ENCODE measurements at places on chromosomes 13 and 19.

- DNase-seq, result peak; percentile 80
These were observed 131.3 kb downstream of the STK24 start for GRCh38 chr13:98445340-98446233.

- peak; percentile 76 for DNase-seq
These were observed 86.1 kb downstream of the EDNRB start for GRCh38 chr13:77832339-77833100.

DNA sequence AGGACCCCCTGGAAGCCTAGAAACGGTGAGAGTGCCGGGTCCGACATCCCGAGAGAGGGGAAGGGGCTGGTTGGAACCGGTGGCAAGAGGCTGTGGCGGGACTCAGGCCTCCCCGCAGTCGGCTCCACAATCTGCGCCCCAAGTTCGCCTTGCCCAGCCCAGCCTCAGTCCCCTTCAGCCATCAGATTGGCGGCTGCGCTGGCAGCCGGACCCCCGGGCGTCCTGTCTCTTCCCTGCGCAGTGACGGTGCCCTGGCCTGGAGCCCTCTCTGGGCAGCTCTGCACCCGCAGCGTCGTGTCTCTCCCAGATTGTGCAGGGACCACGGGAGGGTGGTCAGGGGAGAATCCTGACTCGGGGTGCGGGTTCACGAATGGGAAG, 315 bp downstream of the ZNF492 start:
- DNase-seq, result no peak

DNA sequence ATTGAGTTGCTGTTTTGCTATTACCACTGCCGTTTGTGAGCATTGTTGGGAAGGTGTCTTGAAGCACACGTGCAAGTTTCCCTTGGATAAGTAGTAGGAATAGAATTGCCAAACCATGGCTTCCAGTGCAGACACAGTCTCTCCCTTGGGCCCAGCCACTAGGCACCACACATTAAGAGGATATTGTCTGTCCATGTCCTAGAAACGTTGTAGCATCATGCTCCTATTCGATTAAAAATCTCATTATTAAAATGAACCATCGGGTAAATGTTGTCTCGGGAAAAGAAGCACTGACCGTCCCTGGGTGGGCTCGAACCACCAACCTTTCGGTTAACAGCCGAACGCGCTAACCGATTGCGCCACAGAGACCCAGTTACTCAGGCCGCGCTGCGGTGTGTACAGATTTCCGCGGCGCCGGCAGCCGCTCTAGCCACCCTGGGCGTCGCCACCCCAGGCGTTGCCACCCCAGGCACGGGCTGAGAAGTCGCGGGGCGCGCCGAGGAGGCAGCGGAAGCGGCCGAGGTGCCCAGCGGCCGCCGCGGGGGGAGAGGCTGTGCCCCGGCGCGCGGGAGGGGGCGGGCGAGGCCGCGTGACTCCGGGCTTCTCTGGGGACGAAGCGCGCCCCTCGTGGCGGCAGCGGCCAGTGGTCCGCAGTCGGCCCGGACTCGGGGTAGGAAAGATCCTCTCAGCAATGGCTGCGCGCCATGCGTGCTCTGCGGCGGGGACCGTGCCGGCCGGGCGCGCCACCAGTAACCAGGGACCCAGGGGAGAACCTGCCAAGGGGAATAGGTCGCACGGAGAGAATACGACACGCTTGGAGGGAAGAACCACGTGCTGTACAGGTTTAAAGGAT, 56.2 kb downstream of the USPL1 start:
- DNase-seq, result peak; percentile 94

- DNase-seq, result peak; percentile 15
These were observed 995.9 kb downstream of the UQCRFS1 start for GRCh38 chr19:28217022-28217421.

- DNase-seq, result peak; percentile 78
These were observed 142.5 kb downstream of the DCLK1 start for GRCh38 chr13:35988648-35989081.

- DNase-seq, result no peak
These were observed 198.0 kb downstream of the ZNF536 start for GRCh38 chr19:30570194-30570593.

- DNase-seq, result no peak
These were observed 23.4 kb downstream of the UBAC2 start for GRCh38 chr13:99224021-99224420.

- peak; percentile 1 for DNase-seq
These were observed 463.3 kb downstream of the ITGBL1 start for GRCh38 chr13:101915755-101916107.

GRCh38 chr13:39297664-39298171, 259.5 kb downstream of the NHLRC3 start:
- DNase-seq, result peak; percentile 46

GRCh38 chr13:66560189-66560588, 669.9 kb downstream of the PCDH9 start:
- DNase-seq, result no peak

DNA sequence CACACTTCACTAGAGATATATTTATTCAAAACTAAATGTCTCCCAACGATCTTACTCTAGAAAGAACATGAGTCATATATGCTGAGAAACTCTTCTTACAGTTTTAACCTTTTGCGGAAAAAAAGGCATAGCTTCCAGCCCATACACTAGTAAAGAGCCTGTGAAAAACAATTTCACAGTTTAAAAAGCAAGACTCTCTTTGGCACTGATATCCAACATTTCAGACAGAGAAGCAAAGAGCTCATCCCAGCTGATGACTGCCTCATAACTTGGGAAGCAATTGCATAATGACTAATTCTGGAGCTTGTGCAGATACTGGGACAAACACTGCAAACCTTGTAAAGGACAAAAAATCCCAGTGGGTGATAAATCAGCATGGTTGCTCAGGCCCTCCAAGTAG, 88.0 kb downstream of the ENOX1 start:
- DNase-seq, result peak; percentile 11

DNA sequence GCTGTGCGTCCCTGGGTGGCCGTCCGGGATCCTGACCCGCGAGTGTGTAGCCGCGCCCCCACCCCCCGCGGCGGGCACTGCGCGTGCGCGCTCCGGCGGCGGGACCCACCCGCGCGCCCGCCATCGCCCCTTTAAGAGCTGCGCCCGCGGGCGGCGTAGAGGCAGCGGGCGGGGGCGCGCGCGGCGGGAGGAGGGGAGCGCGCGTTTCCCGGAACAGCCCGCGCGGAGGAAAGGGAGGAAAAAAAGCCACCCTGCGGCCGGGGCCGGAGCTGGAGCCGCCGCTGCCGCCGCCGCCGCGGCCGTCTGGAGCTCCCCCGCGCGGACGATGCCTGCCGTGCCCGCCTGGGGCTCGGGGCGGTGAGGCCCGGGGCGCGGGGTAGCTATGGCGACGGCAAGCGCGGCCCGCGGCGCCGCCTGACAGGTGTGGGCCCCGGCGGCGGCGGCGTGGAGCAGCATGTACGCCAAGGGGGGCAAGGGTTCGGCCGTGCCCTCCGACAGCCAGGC, at the start of gene SSBP4:
TSS of gene SSBP4 (plus strand) at position 204 of the 504 bp plus-strand sequence. CDS start at position 455, 251 bp downstream.
- DNase-seq, result peak; percentile 94

DNA sequence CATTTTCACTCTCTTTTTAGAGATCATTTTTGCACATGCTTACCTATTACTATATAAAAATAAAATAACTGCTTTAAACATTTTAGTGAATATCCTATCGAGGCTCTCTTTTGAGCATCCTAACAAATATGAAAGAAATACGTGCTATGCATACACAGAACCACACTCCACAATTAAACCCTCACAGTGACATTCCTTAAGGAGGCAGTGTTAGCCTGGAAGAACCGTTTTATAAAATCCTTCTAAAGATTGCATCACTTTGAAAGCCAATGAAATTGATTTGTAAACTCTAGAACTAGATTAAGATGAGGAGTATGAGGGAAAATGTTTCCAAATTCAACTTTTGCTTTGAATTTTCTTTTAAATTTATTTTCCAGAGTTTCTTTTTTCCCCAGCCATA, 11.1 kb upstream of the ENOX1 start:
- DNase-seq, result no peak

DNA sequence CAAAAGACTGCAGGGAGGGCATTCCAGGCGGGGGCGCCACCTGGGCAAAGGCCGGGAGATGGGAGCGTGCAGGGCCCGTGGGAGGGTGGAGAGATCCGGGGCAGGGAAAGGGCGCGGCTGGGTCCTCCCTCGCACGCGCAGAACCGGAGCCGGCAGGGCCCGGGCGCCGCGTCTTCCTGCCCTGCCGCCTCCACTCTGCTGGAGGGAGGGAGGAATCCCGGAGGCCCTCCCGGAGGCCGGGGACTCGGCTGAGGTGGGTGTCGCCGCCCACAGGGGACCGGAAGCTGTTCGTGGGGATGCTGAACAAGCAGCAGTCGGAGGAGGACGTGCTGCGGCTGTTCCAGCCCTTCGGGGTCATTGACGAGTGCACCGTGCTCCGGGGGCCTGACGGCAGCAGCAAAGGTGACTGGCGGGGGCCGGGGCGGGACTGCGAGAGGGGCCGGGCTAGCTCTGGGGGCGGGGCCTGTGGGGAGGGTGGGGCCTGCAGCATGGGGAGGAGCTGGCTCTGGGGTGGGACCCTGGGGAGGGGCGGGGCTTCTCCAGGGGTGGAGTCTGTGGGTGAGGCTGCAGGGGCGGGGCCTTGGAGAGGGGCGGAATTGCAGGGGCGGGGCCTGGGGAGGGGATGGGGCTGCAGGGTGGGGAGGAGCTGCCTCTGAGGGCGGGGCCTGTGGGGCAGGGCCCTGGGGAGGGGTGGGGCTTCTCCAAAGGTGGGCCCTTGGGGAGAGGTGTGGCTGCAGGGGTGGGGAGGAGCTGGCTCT, 51.3 kb downstream of the CELF5 start:
- peak; percentile 78 for DNase-seq

DNA sequence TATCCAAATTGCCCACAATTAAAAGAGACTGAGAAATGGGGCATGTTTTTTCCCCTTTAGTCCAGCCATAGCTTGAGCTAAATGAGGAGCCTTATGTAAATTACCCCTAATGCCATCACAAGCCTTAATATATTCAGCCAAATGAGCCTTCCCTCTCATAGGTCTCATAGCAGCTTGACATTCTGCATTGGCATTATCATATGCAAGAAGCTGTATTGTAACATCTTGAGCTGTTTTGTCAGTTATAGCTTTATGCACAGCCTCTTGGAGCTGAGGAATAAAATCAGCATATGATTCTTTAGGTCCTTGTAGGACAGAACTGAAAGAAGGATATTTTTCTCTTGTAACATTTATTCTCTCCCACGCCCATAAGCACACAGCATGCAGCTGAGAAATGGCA, 153.2 kb downstream of the ZNF486 start:
- DNase-seq, result no peak

DNA sequence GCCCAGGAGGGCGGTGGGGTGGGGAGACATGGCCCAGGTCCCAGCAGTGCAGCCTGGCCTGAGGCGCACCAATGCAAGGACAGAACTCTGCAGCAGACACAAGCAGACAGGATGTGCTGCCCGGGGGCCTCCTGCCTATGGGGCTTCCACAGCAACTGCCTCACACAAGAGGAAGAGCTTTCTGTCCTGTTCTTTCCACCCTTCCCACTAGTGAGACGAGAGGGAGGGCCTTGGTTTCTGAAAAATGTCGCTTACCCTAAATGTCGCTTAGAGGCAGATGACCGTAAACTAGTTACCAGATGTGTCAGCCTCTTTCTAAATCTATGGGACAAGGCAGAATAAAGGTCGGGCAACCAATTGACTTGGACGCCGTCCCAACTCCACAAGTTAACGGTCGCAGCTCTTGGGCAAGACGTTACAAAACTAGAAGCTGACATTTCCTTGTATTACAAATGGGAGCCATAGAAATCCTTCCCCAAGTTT, at the start of gene LAIR1:
TSS of gene LAIR1 (minus strand) at position 157 of the 483 bp plus-strand sequence. CDS start at position 30, 127 bp downstream.
- DNase-seq, result no peak

- peak; percentile 82 for DNase-seq
These were observed 595 bp upstream of the GPR183 start for GRCh38 chr13:99307648-99308339.

DNA sequence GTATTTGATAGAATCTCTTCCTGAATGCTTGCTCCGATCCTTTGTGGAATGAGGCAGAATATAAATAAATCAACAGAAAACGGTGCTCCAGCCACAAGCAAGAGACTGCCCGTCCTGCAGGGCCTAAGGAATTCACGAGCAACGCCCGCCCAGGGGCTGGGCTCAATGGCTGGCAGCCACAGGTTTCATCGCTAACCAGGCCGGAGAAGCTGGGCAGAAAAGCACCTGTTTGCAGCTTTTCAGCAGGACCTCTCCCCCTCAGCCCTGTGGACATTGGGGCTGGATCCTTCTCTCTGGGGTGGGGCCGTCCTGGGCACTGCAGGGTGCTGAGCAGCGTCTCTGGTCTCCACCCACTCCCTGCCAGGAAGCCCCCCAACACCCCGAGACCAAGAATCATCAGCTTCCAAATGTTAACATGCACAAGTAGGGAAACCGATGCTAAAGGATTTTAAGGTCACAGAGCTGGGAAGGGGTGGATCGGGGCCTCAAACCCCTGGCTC, 102.5 kb downstream of the GADD45B start:
- peak; percentile 91 for DNase-seq

GRCh38 chr19:49116544-49116943, 2.4 kb downstream of the LIN7B start:
- DNase-seq, result no peak

DNA sequence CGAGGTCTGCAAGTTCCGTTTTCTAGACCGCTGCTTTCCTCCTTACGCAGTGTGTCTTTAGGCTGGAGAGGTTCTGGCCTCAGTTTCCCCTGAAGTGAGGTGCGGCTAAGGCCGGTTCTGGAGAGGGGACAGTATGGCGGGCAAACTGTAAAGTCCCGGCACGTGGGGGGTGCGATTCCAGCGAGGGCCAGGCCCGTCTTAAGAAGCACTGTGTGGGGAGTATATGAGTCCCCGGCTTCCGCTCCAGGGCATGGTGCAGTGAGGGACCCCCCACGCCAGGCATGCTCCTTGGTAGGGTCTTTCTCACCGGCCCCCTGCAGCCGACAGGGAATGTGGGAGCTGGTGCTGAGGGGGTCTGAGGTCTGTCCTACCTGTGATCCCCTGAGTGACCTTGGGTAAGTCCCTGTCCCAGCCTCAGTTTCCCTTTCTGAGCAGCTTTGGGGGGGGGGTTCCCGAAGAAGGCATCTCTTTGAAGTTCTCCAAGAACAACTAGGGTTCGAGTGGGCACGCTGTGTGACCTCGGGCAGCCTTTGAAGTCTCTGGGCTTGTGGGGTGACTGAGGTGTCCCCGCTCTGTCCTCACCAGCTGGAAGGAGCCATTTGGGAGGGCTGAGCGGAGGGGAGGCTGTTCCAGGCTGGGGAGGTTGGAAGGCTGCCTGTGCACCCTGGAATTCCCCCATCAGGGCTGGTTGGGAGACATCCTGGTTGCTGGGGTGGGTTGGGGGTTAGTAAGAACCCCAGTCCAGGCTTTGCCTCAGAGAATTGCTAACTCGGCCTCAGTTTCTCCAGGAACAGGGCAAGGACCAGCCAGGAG, 1.5 kb downstream of the NFIC start:
- peak; percentile 38 for DNase-seq

GRCh38 chr13:33109801-33110200, 93.6 kb downstream of the KL start:
- no peak for DNase-seq

- no peak for DNase-seq
These were observed 341.9 kb downstream of the KCNRG start for GRCh38 chr13:50357136-50357535.
